ENCODE measurements at places on chromosomes 6 and 20.

- DNase-seq: no peak
Observed at GRCh38 chr6:18753076-18753475, 365.9 kb downstream of the RNF144B start.

- peak; percentile 16 for DNase-seq
Observed at GRCh38 chr6:99905209-99906106, 88.6 kb downstream of the MCHR2 start.

GRCh38 chr6:2522521-2522920 is 228.2 kb downstream of the MYLK4 start:
- no peak for DNase-seq

DNA sequence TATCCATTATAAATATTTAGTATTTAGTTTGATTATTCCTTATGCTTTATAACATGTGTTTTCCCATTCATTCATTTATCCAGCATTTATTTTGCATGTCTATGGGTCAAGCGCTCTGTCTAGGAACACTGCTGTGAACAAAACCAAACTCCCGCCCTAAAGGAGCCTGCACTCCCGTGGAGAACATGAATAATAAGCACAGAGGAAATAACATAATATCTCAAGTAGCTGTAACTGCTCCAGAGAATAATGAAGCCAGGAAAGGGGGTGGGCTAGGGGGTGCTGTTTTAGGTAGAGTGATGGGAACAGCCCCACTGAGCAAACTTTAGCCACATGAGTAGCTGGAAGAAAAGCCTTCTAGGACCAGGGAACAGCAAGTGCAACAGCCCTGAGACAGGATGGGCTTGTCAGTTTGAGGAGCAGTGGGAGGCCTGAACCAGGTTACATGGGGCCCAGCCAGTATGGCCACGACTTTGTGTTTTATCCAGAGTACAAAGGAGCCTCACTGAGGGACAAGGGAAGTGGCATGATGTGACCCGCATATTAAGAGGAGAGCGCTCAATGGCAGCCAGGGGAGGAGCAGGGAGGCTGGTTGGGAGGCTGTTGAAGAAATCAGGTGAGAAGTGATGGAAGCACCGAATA is 24.4 kb upstream of the PRND start:
- DNase-seq: no peak

GRCh38 chr6:70073637-70074036 is 207.3 kb downstream of the COL19A1 start:
- DNase-seq: no peak

All from fibroblast of skin of left biceps (primary cell).